Omental fat pad (tissue), 4 donors: ENCODE measurements at places on chromosomes 13 and 19. TPM values are rescaled to one million over a fixed set of nuclear protein-coding genes. Genes with fewer than 3 reads are reported as not detected.

Gene AKAP11
- 42.4 TPM for total RNA-seq

Gene FUT6
- 0.74 TPM for total RNA-seq

DNA sequence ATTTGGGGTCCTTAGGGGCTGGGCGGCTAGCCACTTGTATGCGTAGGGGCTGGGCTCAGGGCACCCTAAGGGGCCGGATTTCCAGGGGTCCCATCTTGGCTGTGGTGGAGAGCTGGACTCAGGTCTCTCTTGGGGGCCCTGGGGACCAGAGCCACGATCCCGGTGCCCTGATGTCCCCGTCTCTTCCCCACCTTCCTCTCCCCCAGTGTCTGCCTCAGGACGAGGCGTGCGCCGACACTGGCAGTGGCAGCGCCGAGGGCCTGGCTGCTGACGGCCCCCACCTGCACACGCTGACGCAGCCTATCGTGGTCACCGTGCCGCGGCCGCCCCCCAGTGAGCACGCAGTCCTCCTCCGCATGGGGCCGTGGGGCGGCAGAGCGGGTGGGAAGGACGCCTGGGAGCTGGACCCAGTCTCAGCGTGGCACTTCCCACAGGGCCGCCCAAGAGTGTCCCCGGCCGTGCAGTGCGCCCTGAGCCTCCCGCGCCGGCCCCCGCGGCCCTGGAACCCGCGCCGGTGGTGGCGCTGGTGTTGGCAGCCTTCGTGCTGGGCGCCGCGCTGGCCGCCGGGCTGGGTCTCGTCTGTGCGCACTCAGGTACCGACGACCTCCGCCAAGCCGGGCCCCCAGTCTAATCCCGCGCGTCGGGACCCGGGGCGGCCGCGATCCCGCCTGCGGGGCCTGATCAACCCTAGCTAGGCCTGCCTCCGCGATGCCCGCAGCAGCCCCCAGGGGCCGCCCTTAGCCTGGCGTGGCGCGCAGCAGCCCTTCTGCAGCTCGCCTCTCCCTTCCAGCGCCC lies 2.7 kb upstream of the SNAPC2 start:
- no peak for DNase-seq

- no peak for DNase-seq
Measured at GRCh38 chr19:44476559-44477408, 23.5 kb downstream of the ZNF180 start.

- DNase-seq, result no peak
Measured at GRCh38 chr13:33927315-33927714, 109.4 kb downstream of the RFC3 start.

DNA sequence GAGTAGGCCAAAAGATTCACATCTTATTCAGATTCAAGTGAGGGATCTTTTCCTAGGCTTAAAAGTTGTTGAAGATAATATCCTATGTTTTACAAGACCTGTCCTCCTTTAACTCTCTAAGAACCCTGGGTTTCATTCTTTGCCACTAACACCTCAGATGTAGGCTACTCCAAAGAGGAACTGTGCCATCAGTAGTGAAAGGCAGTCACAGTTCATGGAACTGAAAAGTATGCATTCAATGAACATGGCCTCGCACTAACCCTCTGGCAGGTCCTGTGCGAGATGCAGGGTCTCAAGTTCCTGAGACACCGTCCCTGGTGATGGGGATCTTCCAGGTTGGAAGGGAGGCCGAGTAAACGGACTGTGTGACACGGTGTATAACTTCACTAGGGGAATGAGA lies 4.3 kb downstream of the LGALS14 start:
- DNase-seq, result no peak

GRCh38 chr19:9836021-9836420 lies 903 bp downstream of the PIN1 start:
- no peak for DNase-seq

- no peak for DNase-seq
Measured at GRCh38 chr13:82817133-82817532, 1065.1 kb downstream of the SLITRK1 start.
